Kidney (tissue), 22 donors: ENCODE measurements at places on chromosomes 5 and 9.

GRCh38 chr5:6487081-6487480, 38.4 kb downstream of the UBE2QL1 start:
- DNase-seq, result no peak

GRCh38 chr9:110691002-110691549, 22.5 kb downstream of the MUSK start:
- no peak for DNase-seq

GRCh38 chr9:138060881-138061280, 183.3 kb downstream of the CACNA1B start:
- peak; percentile 22 for DNase-seq

GRCh38 chr9:33265211-33265865, 489 bp downstream of the CHMP5 start:
- DNase-seq, result no peak

GRCh38 chr9:95803197-95803596, 72.3 kb upstream of the ERCC6L2 start:
- no peak for DNase-seq

DNA sequence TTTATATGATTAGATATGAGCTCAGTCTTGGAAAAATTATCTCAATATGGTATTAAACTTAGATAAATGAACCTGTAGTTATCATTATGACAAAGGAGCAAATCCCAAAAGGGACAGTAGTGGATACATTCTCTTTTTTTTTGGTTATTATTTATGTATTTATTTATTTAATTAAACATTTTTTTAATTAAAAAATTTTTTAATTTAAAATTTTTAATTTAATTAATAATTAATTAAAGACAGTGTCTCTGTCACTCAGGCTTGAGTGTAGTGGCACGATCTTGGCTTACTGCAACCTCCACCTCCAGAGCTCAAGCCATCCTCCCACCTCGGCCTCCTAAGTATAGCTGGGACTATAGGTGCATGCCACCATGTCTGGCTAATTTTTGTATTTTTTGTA, 15.6 kb downstream of the ANKHD1 start:
- no peak for DNase-seq

DNA sequence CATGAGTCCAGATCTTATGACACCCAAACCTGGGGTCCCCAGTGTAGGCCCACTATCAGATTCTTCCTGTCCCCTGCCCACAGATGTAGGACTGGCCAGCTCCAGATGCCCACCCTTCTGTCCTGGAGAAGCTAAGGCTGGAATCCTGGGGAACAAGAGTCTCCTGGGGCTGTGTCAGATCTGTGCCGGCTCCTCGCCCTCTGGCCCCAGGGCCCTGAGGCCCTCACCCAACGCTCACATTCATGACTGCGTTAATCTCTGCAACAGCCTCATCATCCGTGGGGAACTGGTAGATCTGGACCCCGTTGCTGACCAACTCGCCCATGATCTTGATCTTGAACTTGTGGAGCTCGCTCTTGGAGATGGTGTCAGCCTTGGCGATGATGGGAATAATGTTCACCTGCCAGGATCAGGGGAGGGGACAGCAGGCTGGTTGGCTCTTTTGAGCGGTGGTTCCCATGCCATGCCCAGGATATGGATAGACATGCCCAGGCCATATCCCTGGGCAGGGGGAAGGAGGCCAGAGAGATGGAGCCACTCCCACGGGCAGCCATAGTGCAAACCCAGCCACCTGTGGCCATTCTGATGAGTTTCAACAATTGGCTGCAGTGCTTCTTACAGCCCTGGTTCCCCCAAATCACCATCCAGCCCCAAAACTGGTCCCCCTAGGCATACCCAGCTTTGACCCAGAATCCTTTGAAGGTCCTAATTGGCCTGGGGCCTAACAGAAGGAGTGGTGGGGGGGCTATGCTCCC, 14.6 kb downstream of the SEPTIN8 start:
- no peak for DNase-seq

DNA sequence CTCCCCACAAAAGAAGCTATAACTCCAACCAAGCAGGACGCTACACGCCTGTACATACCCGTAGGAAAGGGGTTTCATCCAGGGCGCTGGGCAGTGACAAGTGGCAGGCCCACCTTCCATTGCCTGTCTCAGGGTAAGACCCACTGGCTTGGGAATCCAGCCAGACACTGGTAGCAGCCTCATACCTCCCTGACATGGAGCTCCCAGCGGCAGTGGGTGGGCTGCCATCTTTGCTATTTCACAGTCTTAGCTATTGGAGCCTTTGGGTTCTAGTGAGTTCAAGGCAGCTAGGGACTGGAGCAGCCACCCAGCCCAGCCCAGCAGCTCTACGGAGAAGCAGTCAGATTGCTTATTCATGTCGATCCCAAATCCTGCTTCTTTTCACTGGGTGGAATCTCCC, 3.4 kb upstream of the IFNA10 start:
- DNase-seq, result no peak

GRCh38 chr9:2856400-2856799, 12.5 kb upstream of the PUM3 start:
- no peak for DNase-seq

GRCh38 chr9:121698627-121699570, 47.5 kb downstream of the DAB2IP start:
- DNase-seq, result peak; percentile 93

GRCh38 chr5:124253203-124253810, 493.1 kb downstream of the ZNF608 start:
- no peak for DNase-seq

GRCh38 chr9:124771867-124772679, 962 bp upstream of the NR6A1 start:
- peak; percentile 91 for DNase-seq

DNA sequence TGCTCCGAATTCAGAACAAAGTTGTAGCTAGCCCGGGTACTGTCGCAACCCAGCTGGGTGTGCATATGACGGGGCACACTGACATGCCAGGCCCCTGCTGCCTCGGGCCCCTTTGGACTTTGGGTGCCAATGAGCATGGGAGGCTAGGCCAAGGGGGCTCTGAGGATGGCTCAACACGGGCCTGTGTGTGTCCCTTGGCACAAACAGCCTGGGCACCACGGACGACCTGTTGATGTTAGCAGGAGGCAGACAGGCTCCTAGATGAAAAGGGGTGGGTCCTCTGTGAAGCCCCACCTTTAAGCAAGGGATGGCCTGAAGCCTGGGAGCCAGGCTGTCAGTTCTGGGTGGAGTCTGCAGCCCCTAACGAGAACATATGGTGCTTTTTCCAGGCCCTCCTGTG, 1688.2 kb downstream of the EFNA5 start:
- DNase-seq, result no peak

DNA sequence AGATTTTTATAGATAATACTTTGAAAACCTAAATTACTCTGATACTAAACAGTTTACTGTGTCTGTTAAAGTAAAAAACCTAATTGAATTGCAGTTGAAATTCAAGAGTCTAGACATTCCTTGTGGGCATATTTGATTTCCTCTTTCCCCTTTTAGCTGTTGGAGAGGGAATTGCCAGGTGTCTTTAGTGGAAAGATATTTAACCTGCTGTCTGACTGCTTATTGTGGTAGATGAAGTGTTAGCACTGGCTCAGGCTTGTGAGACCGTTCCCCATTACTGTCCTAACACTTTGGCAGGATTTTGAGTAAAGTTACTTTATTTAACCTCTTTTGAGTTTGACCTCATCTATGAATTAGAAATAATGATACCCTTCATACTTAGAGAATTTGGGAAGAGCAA, 16.4 kb downstream of the MAP3K1 start:
- DNase-seq, result no peak

DNA sequence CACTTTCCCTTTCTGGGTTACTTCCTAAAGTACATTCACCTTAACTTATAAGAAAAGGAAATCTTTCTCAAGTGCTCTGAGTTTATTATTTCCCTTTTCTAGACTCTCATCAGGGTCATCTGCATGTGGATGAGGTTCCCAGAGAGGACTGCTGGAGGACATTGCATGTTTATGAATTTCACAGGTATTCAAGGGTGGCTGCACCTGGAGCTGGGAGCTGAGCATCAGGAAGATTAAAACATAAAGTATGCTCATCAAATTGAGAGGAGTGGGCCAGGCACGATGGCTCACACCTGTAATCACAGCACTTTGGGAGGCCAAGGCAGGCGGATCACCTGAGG, 34.7 kb upstream of the PLIN2 start:
- DNase-seq, result no peak

GRCh38 chr9:131673531-131673930, 66.3 kb downstream of the RAPGEF1 start:
- no peak for DNase-seq

DNA sequence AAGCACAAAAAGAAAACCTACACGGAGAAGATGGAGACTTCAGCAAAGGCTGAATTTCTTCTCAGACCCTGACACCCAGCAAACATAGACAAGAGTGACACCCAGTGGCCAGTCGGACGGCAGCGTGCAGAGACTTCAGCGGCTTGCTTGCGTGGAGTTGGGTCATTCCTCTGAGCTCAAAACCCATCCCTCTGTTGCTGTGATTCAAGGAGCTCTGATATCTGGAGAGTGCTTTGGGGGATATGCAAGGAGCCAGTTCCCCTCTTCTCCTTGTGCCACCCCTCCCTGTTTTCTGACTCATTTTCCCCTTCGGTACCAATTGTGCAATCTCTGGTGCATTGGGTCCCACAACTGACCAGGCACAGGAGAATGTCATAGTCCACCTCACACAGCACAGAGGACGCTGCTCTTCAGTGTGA, 27.5 kb downstream of the SH3TC2 start:
- peak; percentile 77 for DNase-seq

DNA sequence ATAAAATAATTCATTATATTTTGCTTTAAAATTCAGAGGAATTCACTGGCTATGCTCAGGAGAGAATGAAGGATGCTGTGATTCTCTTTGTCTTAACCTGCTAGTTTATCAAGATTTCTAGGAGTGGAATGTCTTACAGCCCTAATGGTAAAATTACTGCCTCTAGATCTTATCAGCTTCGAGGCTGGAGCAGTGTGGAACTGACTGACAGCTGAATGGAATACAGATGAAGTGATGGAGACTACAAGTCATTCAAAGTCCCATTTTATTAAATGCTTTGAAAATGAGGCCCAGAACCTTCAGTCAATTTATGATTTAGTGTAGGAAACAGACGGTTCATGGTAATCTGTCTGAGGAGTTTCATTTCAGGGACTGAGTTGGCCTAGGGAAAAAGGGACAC, 202.1 kb downstream of the RFX3 start:
- DNase-seq, result no peak

GRCh38 chr9:108844391-108844790, 11.4 kb downstream of the ACTL7B start:
- DNase-seq, result no peak

GRCh38 chr9:2691626-2692025, 25.7 kb upstream of the KCNV2 start:
- no peak for DNase-seq

DNA sequence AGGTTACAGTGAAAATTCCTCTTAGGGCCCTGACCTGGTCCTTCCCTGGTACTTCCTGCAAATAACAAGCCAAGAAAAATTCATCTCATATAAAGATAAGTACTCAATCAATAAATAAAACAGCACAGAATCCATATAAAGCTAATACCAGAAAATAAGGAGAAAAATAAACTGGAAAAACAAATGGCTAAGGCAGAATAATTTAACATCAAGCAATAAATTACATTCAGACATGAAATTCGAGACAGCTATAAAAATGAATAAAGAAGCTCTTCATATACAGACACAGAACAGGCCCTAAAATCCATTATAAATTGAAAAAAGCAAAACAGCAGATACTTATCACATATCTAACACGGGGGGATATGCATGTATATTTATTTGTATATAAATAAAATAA, 99.2 kb downstream of the DTWD2 start:
- DNase-seq, result no peak

- peak; percentile 39 for DNase-seq
Observed at GRCh38 chr9:131992906-131993657, 86.6 kb downstream of the MED27 start.

DNA sequence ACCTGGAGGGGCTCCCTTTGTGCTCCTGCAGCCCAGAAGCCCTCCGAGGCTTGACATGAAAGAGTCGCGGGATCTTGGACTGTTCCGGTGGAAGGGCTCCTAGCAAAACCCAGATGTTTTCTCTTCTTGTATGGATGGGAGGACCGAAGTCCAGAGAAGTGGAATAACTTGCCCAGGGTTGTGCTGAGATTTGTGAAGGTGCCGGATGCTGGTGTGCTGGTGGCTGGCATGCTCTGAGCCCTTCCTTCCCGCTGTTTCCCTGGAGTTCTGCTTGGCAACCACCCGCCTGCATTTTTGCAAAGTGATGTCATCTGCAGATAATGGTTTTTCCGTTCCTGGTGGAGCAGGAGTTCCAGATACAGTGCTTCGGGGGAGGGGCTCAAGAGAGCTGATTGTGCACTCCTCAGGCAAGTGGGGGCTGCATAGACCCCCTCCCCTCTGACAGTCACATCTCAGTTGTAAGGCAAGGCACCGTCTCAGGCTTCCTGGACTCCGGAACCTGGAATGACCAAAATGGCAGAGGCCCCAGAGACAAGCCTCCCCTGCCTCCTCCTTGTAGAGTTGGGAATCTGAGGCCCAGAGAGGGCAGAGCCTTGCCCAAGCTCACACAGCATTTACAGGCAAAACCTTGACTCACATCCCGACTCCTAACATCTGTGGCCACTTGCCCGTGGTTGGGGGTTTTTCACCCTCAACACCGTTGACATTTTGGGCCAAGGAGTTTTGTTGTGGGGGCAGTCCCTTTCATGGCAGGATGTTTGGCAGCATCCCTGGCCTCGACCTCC, 157.0 kb downstream of the RGS3 start:
- DNase-seq, result peak; percentile 93

DNA sequence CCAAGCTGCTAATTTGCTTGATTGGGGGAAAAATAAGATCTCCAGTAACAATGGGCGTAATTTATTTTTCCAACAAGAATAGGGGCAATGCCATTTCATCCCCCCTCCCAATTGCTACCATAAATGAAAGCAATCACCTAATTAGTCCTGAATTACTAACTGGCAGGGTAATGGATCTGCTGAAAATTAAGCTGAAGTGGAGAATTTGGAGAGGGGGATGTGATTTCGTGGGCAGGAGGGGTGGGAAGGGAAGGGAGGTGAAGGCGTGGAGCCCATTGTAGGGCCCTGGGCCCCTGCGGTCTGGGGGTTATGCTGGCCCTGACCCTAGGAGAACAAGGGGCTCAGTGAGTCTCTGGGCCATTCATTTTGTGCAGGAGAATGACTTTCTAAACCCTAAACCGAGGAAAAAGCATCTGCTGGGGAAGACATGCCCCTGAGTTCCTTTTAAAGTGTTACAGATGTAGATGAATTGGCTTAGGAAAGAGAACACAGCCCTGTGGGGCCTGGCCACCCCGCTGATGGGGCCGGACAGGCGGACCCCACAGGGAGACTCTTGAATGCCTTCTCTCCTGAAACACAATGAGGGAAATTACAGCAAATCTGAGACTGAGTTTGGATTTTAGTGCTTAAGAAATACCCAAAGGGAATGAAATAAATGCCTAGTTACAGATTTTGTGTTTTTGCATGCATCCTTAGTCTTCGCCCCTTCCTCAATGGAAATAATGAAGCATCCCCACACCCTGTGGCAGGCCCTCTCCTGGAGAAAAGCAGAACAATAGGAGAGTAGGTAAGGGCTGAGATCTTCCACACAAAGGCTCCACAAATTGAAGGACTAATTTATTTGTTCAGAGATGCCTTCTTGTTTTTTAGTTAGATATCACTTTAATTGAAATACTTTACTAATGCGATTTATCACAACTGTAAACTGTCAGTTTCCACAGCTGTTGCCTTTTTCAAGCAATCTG, 143.2 kb downstream of the PSAT1 start:
- DNase-seq, result no peak
